ENCODE measurements at places on chromosomes 5 and 9. TPM values are rescaled to one million over a fixed set of nuclear protein-coding genes. Genes with fewer than 3 reads are reported as not detected.

GRCh38 chr5:124782262-124782661, 35.8 kb upstream of the ZNF608 start:
- no peak for DNase-seq

DNA sequence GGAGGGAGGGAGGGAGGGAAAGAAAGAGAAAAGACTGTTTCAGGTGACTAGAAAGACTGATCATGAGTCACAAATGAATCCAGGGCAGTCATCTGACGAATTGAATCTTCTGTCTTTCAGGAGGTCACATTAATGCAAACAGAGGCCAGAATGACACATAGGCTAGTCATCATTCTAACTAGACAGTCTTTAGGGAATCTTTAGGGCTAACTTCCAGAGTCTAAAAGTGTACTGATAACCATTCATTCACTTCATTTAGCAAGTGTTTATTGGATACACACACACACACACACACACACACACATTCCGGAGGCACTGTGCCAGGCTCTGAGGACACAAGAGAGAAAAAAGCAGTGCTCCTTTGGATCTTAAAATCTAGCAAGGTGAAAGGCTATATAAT, 156.7 kb downstream of the EBF1 start:
- no peak for DNase-seq

GRCh38 chr9:70601000-70601951, 186.8 kb upstream of the KLF9 start:
- DNase-seq: no peak

GRCh38 chr9:72193478-72193881, 44.2 kb downstream of the GDA start:
- DNase-seq: no peak

- DNase-seq: no peak
Measured at GRCh38 chr5:80745490-80745889, 90.7 kb upstream of the DHFR start.

DNA sequence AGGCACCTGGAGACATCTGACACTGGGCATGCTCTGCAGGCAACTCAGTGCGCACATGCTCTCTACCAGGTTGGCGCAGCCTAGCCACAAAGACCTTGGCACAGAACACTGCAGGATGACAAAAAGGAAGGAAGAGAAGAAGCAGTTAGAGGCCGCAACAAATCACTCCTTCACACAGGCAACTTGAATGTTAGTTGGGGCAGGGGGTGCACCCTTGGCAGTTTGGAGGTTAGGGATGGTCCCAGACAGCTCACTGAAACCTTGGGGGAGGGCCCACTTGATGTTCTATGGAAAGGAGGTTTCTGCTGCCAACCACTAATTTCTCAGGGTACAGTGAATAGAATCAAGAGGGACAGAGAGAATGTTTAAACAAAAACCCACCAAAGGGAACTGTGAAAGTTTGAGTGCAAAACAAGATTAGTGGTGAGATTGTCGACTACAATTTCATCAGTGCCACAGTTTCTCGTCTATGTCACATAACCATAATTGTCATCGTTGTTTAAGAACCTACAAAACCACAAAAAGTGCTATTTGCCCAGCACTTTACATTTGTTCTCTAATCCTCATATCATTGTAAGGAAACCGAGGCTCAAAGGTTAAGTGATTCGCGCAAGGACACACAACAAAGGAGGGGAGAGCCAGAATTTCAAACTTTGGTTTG, 48.7 kb downstream of the FBXW11 start:
- no peak for DNase-seq

Gene UNC13B
- 26.6 TPM for polyA plus RNA-seq

Gene SYK
- polyA plus RNA-seq: 28.9 TPM

Gene NEURL1B
- polyA plus RNA-seq: 14.8 TPM
